ENCODE measurements at places on chromosomes 6 and 20.

DNA sequence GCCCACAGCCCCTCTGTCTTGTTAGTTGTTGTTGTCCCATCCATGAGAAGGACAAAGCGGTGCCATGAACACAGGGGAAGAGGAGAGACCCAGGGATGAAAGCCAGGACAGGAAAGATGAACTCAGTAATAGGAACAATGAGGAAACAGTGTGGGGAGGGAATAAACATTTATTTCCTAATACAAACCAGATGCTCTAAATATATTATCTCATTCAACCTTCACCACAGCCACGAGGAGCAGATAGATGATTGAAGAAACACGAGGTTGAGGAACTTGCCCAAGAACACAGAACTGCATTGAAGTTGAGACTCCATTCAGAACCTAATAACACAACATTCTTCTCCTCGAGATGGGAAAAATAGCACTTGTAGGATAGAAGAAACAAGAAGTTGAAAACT is 53.0 kb upstream of the AIG1 start:
- DNase-seq = no peak

DNA sequence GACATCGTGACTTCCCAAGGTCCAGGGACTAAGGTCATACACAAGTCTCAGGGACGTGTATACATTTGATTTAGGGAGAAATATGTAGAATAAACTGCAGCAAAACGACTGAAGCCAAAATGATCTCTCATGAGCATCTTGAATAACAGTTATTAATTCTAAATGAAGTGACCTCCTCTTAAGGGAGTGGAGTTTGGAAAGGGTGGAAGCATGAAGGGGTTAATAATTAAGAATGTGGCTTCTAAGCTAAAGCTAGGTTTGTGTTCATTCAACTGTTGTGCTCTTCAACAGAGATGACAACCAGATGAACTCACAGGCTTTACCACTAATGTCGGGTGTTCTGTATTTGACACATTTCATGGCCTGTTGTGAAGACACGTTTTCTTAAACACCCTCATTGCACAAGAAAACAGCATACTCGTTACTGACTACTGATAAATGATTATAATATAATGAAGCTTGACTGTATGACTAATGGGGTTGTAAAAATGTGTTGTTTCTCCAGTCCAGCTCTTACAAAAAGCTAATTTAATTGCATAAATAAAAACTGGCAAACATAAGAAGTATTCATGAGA is 1.5 kb downstream of the PPP1R14C start:
- no peak for DNase-seq

GRCh38 chr20:56111961-56112730 is 106.8 kb upstream of the CBLN4 start:
- DNase-seq = no peak

GRCh38 chr6:114651611-114652010 is 308.8 kb upstream of the HS3ST5 start:
- DNase-seq = no peak

DNA sequence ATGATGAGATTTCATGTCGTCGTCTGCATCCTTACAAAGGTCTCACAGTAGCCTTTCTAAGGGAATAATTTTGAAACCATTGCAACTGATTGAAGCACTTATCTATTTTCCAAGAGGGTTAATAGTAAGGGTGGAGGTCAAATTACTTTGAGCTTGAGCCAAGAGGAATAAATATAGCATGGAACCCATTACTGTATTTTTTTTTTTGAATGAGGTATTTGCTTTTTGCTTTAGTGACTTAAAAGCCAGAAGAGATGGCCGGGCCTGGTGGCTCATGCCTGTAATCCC is 78.3 kb downstream of the SCAND1 start:
- DNase-seq = no peak

DNA sequence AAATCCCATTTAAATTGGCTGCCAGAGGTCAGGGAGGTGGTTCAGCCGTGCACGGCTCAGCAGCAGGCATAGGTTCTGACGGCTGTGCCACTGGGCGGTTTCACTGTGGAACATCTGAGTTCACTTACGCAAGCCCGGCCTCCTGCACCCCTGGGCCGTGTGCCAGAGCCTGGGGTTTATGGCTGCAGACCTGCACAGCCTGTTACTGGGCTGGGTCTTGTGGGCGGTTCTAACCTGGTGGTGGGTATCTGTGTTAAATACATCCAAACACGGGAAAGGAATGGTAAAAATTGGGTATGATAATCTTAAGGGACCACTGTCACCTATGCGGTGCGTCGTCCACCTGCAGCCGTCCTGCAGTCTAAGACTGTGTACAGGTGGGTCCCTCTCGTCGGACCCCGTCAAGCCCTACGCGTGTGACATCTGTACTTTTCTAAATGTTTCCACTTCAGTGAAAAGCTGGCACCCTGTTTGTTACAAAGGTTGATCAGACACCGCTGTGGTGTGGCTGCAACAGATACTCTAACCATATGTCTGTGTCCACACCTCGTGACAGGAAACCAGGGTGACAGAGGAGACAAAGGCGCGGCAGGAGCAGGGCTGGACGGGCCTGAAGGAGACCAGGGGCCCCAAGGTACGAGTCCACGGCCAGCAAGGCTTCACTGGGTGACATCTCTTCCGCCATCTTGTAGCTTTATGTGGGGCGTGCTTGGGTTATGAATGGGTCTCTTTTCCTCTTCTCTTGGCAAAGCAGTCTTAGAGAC is 21.5 kb downstream of the COL9A3 start:
- no peak for DNase-seq

- DNase-seq = no peak
These were observed 294.4 kb upstream of the PRDM1 start for GRCh38 chr6:105791583-105792318.

GRCh38 chr20:47502271-47503239 is 868 bp downstream of the NCOA3 start:
- DNase-seq = no peak

DNA sequence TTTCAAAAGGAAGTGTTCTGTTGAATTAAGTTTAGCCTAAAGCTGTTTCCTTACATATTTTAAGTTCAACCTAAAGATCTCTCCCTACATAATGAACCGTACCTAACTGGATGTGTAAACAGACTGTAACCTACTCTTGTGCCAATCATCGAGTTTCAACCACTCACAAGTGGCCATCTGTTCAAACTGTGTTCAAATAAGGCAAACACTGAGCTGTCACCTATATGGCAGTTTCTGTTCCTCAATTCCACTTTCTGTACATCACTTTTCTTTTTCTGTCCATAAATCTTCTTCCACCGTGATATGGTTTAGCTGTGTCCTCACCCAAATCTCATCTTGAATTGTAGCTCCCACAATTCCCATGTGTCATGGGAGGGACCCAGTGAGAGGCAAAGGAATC is 428.6 kb downstream of the HACE1 start:
- DNase-seq = no peak

- DNase-seq = no peak
These were observed 1358.5 kb upstream of the CITED2 start for GRCh38 chr6:140732991-140733390.

DNA sequence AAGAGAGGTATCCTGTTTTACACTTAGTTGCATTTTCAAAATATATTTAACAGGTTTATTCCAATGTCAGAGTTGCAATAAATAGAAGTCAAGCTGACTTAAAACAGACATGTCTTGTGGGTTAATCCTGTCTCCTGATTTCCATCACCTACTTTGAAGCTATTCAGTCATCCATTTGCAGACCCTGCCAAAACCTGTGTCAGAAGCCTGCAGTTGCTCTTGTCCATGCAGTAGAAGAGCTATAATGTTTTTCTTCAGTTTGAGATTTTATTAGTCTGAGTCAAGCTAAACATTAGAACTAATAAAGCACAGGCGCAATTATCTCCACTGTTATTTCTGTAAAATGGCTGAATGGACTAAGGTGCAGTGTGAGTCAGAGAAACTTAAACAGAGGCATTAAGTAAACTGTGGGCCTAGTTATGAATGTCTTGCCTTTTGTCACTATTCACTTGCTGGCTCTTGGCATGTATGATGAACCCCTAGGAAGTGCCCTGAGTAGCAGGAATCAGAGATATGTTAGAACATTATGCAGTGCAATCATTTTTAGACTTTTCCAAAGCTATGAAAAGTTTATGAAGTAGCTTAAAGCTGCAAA is 11.0 kb upstream of the HDGFL1 start:
- no peak for DNase-seq

- DNase-seq = no peak
These were observed 976 bp upstream of the MATN4 start for GRCh38 chr20:45309075-45309474.

DNA sequence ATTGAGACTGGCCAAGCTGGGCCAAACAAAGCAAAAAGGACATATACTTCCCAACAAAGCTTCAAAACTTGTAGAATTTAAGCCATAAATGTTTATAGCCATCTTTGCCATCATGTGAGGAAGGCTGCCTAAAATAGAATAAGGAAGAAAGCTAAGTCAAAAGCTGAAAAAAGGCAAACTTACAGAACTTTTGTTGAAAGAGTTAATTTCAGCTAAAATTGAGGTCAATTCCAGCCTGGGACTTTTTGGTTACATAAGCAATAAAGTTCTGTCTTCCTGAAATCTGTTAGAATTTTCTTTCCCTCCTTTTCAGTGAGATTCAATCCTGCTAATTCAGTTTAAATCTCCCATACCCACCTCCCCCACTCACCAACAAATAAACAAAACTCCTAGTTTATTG is 227.9 kb upstream of the MARCKS start:
- DNase-seq = no peak

GRCh38 chr6:122995921-122996793 is at the start of gene CLVS2:
TSS of gene CLVS2 (plus strand) at chr6:122996235. CDS start at chr6:122997778, 1,543 bp downstream.
- DNase-seq = no peak

DNA sequence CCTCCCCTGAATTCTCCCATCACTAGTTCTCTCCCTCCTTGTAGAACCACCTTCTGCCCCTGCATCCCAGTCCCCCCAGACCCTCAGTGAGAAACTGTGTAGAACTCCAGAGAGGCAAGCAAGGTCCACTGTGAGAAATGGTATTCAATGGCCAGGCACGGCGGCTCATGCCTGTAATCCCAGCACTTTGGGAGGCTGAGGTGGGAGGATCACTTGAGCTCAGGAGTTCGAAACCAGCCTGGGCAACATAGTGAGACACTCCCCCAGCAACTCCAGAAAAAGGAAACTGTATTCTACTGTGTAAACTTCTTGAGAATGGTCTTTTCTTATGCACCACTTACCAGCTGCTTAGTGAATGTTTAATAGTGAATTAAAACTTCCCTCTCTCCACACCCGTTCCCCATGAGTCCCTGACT is 8.2 kb upstream of the CD83 start:
- no peak for DNase-seq

- no peak for DNase-seq
These were observed 24.6 kb upstream of the FOXC1 start for GRCh38 chr6:1584996-1585668.

GRCh38 chr6:62805431-62805830 is 405.8 kb upstream of the FKBP1C start:
- no peak for DNase-seq

All from AG04450 (cell line).